ENCODE measurements at places on chromosomes 1 and 21. TPM values are rescaled to one million over a fixed set of nuclear protein-coding genes. Genes with fewer than 3 reads are reported as not detected.

- DNase-seq: no peak
Observed at GRCh38 chr1:58780411-58780810, 3.4 kb downstream of the JUN start.

DNA sequence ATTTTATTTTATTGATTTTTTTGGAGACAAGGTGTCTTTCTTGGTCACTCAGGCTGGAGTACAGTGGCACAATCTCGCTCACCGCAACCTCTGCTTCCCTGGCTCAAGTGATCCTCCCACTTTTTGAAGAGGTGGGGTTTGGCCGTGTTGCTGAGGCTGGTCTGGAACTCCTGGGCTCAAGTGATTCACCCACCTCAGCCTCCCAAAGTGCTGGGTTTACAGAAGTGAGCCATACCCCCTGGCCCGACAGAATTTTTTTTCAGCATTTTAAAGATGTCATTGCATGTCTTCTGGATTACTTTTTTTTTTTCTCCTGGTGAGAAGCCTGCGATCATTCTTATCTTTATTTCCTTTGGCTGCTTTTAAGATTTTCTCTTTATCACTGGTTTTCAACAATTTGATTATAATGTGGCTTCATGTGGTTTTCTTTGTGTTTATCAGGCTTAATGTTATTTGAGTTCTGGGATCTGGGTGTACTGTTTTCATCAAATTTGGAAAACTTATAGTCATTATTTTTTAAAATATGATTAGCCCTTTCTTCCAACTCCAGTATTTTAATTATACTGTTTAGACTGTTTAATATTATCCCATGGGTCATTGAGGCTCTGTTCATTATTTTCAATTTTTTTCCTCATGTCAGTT, 23.1 kb upstream of the PTBP2 start:
- DNase-seq: no peak

STUM gene
- not detected for total RNA-seq

DNA sequence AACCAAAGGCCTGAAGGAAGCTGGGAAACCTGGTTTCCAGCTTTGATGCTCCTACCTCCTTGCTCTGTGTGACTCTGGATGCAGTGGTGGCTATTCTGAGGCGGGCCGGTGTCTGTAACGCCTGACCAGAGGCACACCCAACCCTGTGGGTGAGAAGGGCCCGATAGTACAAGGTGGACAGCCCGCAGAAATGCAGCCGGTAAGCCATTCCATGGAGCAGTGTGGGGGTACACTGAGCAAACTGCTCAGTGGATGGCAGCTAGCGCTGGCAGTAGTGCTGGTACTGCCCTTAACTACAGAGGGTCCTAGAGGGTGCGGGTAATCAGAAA, 36.0 kb downstream of the AHDC1 start:
- no peak for DNase-seq

ATP1A4 gene
- not detected for total RNA-seq

DNA sequence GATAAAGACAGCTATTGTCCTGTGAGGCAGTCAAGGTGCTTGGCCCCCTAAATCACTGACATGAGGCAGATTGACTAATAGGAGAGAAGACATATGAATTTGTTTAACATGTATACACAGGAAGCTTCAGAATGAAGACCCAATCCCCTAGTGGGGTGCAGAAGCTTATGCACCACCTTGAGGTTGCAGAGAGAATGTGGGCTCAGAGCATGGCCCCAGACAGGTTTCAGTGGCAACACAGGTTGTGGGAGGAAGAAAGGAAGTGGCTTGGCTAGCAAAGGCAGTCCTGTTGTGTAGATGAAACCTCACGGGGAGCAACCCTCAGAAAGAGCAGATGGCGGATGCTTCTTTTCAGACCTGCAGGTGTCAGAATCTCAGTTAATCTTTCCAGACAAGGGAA, 37.0 kb upstream of the PARP1 start:
- peak; percentile 86 for DNase-seq

- peak; percentile 11 for DNase-seq
Observed at GRCh38 chr1:102434421-102434820, 437.7 kb upstream of the OLFM3 start.
